ENCODE measurements at places on chromosomes 13 and 19.

DNA sequence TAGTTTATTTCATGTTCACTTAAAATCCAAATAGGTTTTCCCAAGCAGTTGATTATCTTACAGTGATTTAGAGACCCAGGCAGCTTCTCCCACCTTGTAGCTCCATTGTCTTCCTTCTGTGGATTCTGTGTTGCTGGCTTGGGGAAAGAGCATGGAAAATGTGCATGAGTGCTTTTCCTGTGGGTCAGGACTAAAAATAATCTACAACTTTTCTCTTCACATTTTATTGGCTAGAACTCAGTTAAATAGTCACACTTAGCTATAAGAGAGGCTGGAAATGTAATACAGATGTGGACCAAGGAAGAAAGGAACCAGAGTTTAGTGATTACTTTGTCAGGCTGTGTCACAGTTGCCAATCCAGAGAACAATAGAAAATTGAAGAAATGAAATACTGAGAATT lies 198.8 kb downstream of the NBEA start:
- DNase-seq, result no peak

GRCh38 chr13:106617561-106617960 lies 49.6 kb upstream of the ARGLU1 start:
- DNase-seq, result no peak

DNA sequence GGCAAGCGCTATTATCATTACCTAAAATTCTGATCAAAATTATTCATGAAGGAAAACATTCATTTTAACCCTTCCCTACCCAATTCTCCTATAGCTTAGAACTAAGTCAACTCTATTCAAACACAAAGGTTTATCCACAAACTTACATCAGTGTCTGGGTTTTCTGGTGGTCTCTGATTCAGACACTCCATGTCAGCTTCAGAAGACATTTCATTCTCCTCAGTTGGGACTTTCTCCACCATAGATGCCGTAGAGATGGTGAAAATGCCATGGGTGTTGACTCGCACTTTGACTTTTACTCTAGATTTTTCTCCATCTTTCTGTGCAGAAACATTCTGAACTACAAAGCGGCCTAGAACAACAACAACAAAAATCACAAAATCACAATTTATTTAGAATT lies 16.3 kb downstream of the HSPH1 start:
- no peak for DNase-seq

DNA sequence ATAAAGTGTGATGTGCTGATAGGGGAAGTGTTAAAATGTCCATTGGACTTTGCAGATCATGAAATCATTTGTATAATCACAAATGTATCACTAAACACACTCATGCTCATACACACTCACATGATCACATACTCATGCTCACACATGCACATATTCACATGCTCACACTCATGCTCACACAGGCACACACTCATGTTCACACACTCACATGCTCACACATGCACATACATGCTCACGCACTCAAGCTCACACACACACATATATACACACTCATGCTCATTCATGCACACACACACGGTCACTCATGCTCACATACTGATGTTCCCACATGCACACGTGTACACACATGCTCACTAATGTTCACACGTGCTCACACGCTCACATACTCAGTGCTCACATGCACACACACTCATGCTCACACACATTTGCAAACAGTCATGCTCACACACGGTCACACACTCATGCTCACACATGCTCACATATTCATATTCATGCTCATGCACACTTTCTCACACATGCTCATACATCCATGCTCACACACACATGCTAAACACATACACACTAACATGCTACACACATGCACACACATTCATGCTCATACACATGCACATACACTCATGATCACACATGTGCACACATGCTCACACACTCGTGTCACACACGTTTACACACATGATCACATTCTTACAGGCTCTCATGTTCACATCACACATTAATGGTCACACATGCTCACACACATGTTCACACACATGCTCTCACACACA lies 116.7 kb upstream of the GJB6 start:
- no peak for DNase-seq

DNA sequence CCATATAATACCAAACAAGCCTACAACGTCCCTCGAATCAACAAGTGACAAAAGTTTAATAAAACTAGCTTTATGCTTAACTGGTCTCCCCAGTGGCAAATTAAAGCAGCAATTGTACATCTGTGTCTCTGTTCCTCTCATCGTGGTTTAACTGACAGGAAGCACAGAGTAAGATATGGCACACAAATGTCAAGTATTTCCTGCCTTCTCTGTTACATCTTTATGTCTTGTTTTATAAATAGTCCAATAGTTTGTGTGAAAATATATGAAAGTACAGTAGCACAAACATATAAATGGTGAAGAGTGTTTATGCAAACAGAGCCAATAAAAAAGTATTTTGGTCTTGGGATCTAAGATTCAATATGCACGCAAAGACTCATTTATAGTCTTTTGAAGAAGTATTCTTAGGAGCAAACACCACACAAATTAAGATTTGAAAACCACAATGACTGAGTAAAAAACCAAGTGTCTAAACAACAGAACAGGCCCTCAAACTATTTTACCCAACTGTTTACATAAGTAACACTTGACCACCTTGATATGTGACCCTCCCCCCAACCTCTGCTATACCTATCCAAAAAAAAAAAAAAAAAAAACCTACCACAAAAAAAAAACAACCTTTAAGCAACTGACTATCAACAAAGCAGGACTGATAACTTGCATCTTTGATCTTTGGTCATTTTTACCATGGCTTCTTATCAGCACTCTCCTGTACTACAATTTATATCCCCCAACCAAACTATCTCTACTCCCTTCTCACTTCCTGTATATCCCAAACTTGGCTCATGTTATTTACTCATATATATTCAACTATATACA lies 14.0 kb downstream of the ELF1 start:
- no peak for DNase-seq

DNA sequence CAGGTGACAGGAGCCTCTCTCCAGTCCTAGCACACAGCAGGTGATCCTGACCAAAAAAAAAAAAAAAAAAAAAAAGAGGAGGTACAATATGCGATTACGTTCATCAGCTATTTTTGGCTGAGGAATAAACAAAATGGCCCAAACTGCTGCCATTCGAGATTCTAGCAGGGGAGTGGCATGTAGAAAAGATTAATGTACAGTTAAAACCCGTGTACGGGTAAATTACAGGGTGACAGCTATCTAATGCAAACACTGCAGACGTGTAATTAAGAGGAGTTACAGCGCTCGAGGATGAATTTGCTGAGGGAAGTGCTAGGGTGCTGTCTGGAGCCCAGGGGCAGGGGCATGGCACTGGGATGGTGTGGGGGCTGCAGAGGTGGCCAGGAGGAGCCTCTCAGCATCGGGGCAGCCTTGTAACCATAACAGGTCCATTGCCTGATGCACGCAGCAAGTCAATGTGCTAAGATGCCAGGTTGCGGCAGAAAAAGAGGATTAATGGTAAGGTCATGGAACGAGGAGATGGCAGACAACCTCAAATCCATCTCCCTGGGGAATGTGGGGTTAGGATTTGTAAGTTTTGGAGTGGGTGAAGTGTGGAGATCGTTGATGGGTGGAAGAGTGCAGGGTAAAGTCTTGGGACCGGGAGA lies 17.4 kb downstream of the CHST8 start:
- DNase-seq, result no peak

DNA sequence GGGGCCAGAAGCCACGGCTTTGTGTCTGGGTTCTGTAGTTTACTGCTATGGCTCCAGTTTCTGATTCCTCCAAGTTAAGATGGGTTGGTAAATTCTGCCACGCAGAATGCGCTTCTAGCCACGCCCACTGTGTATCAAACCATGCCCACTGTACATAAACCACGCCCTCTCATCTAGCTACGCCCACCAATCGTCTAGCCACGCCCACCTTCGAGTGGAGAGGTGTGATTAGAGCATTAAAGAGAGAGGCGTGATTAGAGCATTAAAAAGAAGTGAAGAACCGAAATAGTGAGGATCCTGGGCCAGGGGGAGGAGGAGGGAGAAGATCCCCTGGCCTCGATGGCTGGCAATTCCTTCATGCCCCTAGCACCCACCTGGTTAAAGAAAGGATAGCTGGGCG lies 43.7 kb upstream of the ADGRE5 start:
- no peak for DNase-seq

DNA sequence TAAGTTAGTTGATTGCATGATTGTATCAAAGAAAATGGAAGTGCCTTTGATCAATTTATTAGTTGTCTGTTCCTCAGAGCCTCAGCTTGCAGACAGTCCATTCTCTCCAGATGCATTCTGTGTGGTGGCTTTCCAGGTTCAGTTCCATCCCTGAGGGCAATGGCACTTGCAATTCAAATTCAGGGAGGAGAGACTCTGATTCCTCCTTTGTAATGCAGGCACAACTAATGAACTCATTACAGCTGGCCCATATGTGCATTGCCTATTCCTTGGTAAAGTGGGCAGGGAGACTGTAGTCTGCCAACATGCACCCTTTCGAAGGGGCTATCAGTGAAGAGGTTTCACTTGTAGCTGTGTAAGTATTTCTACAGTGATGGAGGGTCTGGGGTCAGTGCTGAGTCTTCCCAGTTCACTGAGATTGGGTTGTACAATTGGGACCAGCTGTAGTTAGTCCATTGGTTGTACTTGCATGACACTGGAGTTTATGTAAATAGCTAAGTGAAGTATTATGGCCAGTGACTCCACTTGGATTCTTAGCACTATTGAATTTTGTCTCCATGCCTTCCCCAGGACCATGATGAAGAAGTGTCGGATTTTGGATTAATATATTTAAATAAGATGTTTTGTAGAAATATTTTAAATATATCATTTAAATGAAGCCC lies 401.7 kb downstream of the GPC6 start:
- no peak for DNase-seq

- peak; percentile 13 for DNase-seq
Measured at GRCh38 chr13:51396352-51396751, 56.5 kb downstream of the INTS6 start.

DNA sequence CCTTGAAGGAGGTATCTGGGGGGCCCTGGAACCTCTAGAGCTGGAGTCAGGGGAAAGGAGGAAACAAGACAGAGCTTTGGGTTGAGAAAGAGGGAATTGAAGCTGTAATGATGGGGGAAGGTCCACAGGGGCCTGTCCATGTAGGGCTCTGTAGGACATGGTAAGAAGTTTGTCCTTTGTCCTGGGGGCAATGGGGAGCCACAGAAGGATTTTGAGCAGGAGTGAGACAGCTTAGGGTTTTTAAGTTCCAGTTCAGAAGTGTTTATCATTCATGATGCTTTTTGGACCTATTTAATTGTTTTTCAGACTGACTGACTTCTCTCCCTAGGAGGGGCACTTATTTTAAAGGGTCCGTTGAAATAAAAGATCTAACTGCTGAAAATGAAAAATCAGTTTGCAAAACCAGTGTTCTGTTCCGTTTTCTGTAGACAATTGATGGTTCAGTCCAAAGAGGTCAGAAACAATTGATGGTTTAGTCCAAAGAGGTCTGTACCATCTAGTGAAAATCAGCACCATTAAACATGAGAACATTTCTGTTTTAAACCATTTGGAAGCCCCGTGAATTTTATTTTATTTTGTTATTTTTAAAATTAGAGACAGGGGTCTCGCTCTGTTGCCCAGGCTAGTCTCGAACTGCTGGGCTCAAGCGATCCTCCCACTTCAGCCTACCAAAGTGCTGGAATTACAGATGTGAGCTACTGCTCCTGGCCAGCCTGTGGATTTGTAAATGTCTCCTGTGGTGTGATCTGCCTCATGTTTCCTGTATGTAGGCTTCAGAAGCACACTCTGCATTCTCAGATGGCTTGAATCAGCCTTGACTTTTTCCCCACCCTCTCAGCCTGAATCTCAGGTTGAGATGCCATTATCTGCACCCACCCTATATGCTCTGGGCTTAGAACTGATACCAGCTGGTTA lies 8.4 kb downstream of the PLD3 start:
- no peak for DNase-seq

DNA sequence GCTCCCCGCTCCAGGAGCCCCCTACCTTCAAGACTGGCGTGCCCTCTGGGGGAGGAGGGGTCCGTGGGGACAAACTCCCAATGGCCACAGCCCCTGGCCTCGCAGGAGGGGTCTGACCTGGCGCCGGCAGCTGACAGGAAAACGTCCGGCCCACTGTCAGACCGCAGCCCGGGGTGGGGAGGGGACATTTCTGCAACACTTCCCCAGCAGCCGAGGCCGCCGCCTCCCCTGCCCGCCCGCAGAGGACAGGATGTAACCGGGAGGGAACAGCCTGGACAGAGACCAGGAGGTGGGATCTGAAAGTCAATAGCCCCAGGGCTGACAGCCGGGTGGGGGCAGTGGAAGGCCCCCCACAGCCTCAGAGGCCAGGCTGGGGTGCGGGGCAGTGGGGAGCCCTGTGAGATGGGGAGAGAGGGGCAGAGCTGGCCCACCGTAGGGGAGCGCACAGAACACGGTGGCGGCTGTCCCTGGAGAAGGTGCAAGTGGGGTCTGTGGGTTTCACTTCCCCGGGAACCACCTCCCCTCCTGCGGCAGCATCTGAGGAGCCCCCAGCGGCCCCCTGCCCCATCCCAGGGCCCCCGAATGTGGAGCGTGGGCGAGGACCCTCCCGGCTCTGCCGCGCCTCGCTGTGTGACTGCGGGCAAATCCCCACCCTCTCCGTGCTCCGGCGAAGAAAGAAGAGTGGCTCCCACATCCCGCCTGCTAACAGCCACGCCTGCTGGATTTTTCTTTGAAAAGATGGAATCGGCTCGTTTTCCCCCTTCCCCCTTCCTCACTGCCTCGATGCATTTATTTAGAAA lies at the start of gene PEAK3:
Gene PEAK3, minus strand, starts transcription at position 114 of the 800 bp plus-strand sequence. CDS start 1,244 bp downstream, outside the sequence.
- DNase-seq, result no peak

GRCh38 chr13:106530980-106531481 lies 4.4 kb downstream of the EFNB2 start:
- no peak for DNase-seq

DNA sequence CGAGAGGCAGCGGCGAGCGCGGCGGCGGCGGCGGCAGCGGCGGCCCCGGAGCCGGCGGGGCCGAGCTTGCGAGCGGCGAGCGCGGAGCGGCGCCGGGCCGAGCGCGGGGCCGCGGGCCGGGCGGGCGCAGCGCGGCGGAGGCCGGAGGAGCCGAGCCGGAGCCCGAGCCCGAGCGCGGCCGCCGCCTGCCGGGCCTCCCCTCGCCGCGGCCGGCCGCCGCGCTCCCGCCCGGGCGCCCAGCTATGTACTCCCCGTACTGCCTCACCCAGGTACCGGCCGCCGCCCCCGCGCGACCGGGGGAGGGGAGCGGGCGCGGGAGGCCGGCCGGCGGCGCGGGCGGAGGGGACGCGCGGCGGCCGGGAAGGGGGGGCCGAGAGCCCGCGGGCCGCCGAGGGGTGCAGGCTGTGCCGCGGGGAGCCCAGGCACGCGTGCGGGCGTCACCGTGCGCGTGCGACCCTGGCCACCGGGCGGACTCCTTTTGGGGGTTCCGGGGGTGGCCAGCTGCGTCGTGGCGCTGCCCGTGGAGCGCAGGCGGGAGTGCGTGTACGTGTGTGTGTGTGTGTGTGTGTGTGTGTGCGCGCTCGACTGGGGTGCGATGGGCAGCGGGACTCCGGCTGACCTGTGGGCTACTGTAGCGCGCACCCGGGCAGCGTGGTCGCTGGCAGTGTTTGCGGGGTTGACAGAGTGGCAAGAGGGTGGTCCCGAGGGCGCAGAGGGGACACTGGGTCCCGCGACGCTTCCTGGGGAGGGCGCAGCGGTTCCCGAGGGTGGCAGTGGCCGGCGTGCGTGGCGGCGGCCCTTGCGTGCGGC lies 526 bp downstream of the NFIX start:
- no peak for DNase-seq

GRCh38 chr13:36919171-36919832 lies 736 bp downstream of the SMAD9 start:
- no peak for DNase-seq

GRCh38 chr13:70191034-70191433 lies 82.8 kb upstream of the KLHL1 start:
- DNase-seq, result no peak
